Fibroblast of skin of scalp (primary cell): ENCODE measurements at places on chromosomes 3 and 15.

DNA sequence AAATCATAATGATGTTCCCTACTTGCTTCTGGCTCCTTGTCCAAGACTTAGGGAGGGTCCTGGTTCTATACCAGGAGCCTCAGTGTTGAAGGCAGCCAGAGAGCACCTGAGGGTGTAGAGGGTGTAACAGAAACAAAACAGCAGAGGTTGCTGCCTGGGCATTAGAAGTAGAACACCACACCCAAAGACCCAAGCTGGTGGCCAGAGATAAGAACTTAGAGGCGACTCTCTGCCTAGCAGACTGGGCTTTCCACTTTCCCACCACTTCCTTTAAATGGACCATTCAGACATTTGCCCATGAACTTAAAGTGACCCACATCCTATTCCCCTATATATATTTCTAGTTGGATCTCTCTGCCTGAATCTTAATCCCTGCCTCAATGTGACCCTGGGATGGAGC, 189.8 kb downstream of the KLF13 start:
- DNase-seq, result no peak

DNA sequence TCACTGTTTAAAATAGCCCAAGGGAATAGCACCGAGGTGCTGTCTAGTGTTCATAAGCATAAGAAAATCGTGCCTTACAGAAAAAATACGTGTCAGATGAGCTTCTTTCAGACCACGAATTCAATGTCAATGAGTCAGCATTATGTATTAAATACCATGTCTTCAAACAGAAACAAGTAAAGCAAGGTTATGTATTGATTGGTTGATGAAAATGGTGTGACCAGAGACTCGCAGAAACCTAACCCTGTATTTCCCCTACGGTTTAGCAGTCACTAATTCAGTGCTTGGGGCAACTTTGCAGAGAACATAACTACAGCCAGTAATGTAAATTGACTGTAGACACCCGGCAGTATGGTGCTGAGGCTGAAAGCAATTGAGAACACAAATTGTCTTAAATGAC, 307.7 kb downstream of the IL5RA start:
- peak; percentile 2 for DNase-seq

- peak; percentile 91 for DNase-seq
These were observed 28.0 kb downstream of the KLHDC8B start for GRCh38 chr3:49199239-49199899.

- no peak for DNase-seq
These were observed 15.2 kb downstream of the IVD start for GRCh38 chr15:40420793-40421192.

DNA sequence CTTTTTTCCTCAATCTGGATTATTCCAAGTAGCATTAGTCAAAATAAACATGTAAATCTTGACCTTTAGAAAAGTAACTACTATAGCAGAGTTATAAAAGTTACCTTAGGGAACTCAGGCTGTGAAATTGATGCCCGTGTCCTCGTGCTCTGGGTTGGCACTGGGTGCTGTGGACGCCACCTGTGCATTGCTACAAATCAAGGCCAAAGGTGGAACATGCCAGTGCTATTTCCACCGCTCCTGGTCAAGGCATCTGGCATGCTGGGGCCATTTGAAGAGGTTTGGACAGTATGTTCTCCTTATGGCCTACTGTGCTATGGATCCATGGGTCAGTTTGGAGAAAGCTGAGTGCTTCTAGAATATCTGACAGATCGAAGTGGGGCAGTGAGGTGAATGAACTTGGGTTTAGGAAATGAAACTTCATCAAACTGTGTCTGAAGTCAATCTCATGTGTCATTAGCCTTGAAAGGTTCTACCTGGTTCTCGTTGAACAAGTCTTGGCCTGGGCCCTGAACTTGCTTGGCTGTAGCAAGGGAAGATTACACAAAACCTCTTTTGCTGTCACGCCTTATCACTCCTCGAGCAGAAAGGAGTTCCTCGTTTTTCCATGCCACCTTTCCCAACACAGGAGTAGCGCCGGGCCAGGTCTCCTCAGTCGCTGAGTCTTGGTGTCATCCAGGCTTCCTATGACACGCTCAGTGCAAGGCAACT, 397.6 kb upstream of the RGMA start:
- DNase-seq, result no peak

- DNase-seq, result no peak
These were observed 26.5 kb downstream of the EFHB start for GRCh38 chr3:19907523-19907922.

DNA sequence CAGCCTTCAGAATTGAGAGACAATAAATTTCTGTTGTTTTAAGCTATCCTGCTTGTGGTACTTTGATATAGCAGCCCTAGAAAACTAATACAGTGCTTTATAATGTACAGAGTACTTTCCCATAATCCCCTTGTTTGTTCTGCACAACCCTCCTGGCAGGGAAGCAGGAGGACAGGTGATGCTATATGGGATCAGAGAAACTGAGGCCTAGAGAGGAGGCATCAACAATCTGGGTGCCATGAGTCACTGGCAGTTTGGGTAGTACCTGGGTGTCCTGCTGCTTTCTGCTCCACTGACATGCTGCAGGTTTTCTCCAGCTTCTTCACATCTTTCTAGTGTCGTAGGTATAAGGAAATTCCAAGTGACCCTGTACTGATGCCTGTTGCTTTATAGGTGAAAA, 55.0 kb downstream of the CTDSPL start:
- DNase-seq, result no peak

GRCh38 chr3:110533089-110533488, 538.5 kb upstream of the NECTIN3 start:
- DNase-seq, result no peak

DNA sequence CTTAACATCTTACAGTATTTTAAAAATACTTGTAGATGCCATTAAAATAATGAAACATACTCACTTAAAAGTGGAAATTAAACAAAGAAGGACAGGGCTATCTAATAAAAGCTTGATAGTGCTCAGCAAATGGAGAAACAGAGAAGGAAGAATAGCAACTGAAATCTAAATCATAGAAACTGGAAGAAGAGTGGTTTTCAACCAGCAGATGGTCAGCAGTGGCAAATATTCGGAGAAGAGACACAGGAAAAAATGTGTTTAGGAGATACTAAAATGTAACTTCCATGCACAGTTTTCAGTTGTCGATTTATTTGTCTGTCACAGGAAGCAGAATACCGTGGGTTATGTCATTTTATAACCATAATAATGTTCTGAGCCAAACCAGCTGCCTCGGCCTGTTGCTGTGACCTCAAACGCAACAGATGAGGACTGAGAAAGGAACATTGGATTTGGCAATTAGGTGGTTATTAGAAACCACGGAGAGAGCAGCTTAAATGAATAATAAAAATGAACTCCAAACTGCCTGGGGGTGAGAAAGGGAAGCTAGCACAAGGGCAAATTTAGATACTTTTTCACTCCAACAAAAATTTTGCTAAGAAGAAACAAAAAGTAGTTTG, 246.6 kb upstream of the KCNMB2 start:
- no peak for DNase-seq

- DNase-seq, result no peak
These were observed 169.0 kb downstream of the OPA1 start for GRCh38 chr3:193761969-193762368.
